NCI-H1694 treated with DMSO at 0.1 percent for 48 hours (cell line): ENCODE measurements at places on chromosomes 6 and 20.

GRCh38 chr20:12882832-12883506 lies 125.8 kb upstream of the SPTLC3 start:
- DNase-seq, result no peak

GRCh38 chr6:1912731-1913130 lies 303.0 kb downstream of the FOXC1 start:
- DNase-seq, result no peak

DNA sequence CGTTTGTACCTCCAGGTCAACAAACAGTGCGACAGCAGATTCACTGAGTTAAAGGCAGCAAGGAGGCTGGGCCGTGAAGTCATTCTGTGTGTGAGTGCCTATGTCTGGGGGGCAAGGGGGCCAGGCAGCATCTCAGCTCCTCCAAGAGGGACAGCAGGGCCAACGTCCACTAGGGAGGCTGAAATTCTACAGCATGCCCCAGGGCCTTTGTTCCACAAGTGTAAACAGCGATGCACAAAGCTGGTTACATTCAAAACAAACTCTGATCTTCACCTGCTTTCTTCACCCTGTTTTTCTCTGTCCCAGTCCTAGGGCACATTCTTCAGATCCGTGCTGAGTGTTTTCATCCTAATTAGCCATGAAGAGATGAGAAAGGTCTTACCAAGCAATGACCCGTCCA lies 41.1 kb downstream of the PXDC1 start:
- no peak for DNase-seq

DNA sequence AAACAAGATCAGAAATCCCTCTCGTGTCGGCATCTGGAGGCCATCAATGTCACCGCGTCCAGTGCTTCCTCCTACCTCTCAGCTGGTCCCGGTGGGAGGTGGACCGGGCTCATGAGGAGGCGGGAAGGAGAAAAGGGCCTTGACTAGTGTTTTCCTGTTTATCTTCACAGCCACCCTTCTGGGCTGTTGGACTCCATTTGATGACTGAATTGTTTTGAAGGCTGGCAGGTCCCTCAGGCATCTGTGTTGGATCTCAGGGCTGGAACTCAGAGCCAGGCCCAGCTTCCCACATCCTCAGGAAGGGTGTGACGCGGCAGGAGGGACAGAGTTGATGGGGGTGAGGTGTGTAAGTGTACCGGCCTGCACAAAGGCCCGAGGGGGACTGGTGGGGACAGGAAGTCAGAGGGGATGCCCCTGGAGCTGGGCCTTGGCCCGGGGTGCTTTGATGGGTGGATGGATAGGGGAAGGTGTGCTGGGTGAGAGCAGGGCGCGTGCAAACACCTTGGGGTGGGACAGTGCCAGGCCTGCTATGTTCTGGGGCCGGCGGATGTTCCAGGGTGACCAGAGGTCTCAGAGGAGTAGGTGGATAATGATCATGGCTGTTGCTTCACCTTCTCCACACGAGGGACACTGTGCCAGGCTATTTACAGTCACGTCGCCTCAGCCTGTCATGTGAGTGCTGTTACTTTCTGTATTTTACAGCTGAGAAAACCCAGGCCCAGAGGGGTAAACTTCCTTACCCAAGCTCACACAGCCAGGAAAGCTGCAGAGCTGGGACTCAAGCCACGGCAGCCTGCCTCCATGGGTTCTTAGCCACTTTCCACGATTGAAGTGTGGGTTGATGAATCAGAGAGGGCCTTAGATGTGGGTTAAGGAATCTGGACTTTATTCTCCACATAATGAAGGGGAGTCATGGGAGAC lies 17.9 kb upstream of the CHMP4B start:
- no peak for DNase-seq

DNA sequence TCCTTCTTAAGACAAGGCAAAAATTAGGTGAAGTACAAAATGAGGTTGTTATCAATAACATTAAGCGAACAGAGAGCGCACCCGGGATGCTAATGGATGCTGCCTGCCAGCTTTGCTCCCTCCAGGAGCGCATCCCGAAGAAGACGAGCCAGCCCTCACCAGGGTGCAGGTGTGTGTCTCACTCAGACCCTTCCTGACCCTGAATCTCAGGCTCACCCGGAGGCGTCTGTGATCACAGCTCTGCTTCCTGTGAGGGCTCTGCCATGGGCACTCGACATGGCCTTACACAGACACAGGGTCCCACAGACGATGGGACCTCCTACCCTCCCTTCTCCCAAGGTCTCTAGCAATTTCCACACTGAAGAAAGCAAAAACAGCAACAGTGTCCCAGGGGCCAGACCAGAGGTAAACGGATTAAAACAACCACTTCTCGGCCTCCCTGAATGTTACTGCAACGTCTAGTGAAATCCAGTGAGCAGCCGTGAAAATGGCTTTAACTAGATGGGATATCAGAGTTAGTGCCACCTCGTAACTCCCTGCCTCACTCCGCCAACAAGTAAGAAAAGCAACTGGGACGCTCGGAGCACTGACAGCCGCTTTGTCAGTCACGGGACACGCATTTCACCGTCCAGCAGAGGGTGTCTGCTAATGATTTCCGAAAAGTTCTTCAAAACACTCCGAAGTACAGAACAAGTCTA lies 11.7 kb downstream of the ZBTB46 start:
- no peak for DNase-seq

DNA sequence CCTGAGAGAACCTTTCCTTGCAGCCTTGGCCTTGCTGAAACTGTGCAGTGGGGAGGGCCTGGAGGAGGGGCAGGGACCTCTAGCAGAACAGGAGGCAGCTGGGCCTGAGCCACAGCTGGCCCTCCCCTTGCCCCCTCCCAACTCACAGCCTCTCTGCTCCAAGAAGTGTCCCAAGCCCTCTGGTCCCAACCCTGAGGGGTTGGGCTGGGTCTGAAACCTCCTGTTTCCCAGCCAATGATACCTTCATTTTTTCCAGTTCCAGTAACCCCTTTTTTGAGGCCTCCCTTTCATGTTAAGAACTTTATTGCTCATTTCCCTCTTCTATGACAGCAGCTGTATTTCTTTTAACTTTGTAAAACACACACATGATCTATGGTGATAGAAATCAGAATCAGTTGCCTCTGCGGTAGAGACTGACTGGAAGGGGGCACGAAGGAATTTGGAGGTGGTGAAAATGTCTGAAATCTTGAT lies 17.9 kb upstream of the ARMC12 start:
- no peak for DNase-seq

GRCh38 chr6:130063806-130064205 lies 45.4 kb downstream of the L3MBTL3 start:
- no peak for DNase-seq

DNA sequence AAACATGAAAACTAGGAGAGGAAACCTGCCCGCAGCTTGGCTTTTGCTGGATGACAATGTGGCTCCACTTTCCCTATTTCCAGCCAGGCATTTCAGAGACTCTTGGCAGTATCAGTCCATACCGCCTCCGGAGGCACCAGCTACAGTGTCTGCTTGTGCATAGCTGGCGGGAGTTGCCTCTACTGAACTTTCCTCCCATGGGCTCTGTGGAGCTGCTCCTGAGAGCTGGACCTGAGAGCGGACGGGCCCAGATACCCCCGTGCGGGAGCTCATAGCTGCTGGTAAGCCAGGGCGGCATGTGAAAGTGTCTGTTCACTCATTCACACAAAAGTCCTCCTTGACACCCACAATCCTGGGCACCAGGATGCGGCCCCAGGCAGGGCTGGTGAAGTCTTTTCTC lies 130.3 kb upstream of the PMEPA1 start:
- no peak for DNase-seq

DNA sequence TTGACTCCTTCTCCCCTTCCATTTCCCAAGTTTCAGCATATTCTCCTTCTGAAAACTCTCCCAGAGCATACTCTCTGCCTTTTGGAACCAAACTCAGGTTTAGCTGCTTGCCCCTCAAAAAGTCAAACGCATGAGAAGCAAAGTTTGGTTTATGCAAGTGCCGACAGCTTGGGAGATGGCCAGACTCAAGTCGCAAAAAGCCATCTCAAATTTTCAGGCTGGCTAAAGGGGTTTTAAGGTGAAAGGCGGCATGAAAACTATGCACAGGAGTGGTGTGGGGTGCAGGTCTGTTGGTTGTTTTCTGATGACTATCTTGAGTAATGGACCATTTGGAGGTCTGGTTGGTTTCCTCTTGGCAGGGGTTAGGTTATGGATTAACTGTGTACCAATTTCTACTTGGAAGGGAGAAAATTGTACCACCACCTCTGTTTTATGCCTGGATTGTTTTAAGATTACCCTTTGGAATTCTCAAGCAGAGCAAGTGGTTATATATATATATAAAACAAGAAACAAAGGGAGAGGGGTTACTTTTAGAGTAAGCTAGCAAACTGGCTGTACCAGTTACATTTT lies 52.4 kb upstream of the SCGN start:
- DNase-seq, result no peak

GRCh38 chr20:35288325-35289060 lies 3.7 kb downstream of the FAM83C start:
- DNase-seq, result no peak

GRCh38 chr6:93403390-93403789 lies 16.0 kb downstream of the EPHA7 start:
- DNase-seq, result no peak

DNA sequence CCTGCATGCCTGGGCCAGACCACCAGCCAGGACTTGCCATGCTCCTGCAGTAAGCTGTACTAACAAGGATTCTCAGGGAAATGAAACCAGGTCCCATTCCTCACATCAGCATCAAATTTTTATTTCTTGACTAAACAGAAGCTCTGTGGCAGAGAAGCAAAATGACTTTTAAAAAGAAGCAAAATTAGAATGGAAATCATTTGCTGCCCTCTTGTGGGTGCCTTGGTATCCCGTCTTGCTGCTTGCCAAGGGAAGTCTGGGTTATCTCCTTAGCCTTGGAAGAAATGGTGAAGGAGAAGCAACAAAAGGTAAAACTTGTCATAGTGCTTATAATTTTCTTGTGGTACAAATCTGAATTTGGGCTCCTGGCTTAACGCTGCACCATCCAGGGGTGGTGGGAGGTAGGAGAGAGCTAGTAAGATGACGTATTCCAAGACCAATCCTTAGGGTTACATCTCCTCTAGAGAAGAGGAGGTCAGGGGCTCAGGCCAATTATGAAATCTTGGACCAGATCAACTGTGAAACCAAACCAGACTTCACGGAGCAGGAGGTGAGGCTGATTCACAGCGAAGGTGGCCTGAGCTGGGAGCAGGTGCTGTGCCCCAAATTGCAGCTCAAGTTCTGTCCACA lies 107.5 kb downstream of the FAXC start:
- DNase-seq, result no peak

DNA sequence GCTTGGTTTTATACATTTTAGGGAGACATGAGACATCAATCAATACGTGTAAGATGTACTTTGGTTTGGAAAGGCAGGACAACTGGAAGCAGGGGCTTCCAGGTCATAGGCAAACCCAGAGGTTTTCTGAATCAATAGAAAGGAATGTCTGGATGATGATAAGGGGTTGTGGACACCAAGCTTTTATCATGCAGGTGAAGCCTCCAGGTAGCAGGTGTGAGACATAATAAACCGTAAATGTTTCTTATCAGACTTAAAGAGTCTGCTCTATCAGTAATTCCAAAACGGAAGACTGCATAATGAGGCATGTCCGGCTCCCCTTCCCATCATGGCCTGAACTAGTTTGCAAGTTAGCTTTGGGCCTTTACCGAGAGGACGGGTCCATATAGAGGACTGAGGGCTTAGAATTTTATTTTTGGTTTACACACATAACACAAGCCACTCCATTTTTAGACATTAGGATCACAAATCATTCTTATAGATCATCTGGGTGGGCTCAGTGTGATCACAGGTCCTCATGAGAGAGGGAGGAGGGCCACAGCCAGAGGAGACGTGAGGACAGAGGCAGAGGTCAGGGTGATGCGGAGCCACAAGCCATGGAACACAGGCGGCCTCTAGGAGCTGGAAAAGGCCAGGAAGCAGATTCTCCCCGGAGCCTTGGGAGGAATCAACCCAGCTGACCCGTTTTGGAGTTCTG lies 10.7 kb upstream of the SERPINB9 start:
- no peak for DNase-seq
